Glomerular endothelial cell (primary cell): ENCODE measurements at places on chromosomes 16 and 17.

- no peak for DNase-seq
Measured at GRCh38 chr16:19073344-19073743, 5.9 kb downstream of the COQ7 start.

- DNase-seq: peak; percentile 58
Measured at GRCh38 chr16:9384141-9384540, 292.7 kb downstream of the HAPSTR1 start.

DNA sequence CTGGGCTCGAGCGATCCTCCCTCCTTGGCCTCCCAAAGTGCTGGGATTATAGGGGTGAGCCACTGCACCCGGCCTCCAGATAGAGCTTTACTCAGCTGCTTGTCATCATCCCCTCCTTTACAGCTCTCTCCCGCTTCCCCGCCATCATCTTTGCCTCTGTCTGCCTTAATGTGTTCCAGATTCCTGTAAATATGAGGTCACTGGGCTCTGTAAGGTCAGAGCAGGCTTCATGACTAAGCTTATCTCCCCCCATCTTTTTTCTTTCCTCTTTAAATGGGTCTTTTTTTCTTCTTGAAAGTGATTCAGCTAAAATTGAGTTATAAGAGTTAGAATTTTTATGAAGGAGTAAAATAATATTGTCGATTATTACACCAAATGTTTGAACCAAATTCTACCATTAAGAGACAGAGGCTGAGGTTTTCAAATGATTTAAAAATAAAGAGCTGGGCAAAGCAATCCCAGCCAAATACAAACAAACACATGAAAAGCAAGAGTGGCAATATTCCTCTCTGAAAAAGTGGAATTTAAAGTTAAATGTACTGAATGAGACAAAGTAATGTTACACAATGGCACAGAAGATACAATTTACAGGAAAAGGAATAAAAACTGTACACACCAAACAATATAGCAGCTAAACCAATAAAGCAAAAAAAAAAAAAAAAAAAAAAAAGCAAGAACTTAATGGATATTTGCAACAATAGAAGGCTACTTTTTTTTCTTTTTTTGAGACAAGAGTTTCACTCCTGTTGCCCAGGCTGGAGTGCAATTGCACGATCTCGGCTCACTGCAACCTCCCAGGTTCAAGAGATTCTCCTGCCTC, 62.1 kb downstream of the CRISPLD2 start:
- no peak for DNase-seq

- no peak for DNase-seq
Measured at GRCh38 chr17:36136439-36136838, 32.8 kb downstream of the CCL4 start.

GRCh38 chr16:51119556-51119955, 31.5 kb downstream of the SALL1 start:
- DNase-seq: no peak

- no peak for DNase-seq
Measured at GRCh38 chr17:28141313-28141712, 98.8 kb downstream of the NLK start.

DNA sequence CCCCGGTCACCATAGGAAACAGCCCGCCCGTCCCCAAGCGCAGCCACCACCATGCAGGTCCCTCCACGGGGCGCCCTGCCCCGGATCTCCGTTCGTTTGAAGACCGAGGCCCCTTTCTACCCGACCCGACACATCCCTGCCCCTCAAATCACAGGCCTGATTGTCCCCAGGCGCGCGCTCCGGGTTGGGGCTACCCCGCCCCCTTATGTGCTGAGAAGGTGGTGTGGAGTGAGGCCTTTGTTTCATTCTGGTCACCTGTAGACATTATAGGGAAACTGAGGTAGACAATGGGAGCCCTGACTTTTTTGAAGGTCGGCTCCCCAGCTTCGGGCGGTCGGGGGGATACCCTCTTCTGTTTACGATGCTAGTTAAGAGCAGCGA, 763 bp upstream of the ACTG1 start:
- DNase-seq: no peak

DNA sequence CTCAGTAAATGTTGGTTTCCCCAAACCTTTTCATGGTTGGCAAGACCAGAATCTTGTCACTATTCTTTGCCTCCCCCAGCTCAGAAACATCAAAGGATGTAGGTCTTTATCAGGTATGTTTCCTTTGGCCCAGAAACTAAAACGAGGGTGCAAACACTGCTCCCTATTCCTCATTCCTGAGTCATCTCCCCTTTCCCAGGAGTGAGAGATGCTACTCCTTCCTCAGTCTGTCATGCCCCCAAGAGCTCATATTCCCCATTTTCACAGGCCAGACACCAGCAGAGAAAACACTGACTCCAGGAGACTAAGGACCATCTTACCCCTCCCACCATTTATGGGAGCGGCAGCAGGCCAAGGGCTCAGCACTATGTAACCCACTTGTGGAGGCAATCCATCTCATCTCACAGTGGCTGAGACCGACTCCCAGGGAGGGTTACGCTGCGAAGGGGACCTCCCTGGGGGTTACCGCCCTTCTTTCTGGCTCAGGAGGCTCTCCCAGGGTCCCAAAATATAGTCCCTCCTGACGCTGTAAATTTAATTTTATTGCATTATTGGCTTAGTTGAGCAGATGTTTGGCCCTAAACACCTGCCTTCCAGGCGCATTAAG, 1.5 kb downstream of the GEMIN4 start:
- DNase-seq: no peak

DNA sequence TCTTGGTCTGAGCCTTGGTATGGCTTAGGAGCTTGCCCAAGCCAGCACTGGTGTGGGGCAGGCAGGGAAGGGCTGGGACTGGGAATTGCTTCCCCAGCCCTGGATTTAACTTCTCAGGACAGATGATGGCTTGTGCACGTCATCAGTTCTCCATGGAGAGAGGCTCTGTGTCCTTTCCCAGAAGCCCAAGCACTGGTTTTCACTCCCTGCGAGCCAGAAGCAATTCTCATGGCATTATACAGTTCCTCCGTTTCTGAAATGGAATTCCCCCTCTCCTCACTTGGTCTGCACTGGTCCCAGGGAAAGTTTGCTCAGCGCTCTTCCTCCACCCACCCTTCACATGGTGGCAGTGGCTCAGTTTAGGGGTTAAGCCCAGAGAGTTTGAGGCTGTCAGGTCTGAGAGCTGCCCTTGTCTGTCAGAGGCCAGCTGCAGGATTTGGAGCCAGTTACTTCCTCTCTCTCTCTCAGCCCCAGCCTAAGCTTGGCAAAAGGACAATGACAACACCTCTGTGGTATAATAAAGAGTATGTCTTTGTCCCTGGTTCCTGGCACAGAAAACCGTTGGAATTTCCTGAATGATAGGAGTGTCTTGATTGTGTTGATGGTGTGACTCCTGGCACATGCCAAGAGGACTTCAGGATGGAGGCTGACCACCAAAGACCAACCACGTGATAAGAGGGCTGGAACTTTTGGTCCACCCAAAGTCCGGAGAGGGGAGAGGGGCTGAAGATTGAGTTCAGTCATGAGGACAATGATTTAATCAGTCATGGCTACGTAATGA, 219.6 kb upstream of the TNRC6C start:
- DNase-seq: no peak

DNA sequence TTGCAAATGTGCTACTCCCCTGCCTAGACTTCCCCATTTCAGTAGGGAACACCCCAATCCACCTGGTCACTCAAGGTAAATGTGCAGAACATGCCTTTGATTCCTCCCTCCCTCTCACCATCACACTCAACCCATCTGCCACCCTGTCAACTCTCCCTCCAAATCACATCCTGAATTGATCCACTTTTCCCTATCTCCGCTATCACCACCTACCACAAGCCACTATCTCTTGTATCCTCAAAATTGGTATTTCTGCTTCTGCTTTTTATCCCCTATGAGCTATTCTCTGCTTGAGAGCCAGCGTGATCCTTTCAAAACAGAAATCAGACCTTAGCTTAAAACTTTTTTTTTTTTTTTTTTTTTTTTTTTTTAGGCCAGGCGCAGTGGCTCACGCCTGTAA, 5.4 kb upstream of the NOL11 start:
- no peak for DNase-seq

DNA sequence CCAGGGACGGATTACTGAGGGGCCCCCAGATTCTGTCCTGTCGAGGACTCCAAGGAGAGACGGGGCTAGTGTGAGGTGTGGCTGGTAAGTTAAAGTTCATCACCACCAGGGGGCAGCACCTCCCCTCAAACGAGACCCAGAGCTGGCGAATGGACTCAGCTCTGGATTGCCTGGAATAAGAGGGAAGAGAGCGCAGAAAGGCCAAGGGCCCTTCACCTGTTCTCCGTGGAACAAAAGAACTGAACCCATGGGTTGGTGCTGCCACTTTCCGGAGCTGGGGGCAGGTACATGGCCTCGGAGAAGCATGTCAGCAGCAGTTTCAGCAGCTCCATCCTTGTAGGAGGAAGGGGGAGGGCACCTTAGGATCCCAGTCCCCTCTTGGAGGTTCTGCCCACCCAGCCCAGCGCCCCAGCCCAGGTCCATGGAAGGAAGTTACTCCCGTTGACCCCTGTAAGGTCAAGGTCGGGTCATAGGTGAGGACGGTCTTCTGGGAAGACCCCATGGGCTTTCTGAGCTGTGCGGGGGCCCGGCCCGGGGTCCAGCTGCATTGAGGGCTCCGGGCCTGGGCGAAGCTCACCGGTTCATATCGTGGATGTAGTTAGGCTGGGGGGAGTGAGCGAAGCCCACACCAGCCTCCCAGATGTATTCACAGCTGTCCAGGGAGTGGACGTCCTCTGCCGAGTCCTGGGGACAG, 10.8 kb downstream of the HID1 start:
- DNase-seq: peak; percentile 45

GRCh38 chr16:4775005-4775404, 8.0 kb upstream of the ZNF500 start:
- no peak for DNase-seq

DNA sequence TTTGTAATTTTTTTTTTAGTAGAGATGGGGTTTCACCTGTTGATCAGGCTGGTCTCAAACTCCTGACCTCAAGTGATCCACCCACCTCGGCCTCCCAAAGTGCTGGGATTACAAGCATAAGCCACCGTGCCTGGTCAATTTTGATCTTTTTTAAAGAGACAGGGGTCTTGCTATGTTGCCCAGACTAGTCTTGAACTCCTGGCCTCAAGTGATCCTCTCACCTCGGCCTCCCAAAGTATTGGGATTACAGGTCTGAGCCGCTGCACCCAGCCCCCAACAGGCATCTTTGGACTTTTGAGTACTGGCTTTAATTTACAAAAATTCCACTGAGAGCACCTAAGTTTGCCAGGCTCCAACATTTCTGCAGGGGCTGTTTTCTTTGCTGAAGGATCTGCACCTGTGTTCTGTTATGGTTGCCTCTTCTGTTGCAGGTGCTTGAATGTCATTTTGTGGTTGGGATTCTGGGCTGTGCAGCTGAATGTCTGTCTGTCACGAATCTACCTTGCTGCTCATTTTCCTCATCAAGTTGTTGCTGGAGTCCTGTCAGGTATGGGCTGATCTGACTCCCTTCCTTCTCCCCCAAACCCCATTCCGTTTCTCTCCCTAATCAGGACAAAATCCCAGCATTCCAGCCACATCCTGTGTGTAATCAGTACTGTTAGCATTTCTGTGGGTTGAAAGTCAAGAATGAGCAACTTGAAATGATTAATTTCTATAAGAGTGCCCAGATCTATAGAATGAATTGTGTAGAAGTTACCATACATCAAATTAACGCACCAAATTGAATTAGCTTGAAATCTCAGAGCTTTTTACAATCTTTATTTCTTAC, 8.5 kb downstream of the G6PC1 start:
- DNase-seq: no peak

DNA sequence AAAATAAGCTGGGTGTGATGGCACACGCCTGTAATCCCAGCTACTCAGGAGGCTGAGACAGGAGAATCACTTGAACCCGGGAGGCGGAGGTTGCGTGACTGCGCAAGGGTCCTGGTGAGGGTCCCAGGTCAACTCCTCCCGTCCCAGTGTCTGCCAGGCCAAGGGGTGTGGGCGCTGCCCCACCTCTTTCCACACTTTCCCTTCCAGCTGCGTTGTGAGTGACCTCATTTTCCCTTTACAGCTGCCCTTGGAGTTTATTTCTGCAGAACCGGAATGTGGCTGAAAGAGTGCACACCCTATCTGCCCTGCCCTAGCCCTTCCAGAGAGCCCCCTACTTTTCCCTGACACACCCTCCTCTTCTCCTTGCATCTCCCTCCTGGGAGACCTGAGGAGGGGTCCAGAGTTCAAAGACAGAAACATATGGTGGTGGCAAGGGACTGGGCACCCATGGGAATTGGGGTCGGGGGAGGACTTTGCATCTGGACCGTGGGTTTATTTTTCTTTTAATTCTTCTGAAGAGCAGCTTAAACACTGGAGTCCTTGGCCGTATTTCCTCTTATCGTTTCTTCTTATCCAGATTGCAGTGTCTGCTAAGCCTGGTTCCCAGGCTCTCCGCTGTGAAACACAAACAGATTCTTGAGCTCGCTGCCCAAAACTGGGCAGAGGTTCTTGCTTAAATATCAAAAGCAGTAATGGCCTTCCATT, 20.9 kb downstream of the MRC2 start:
- no peak for DNase-seq

- no peak for DNase-seq
Measured at GRCh38 chr17:55124730-55125360, 139.9 kb upstream of the HLF start.

DNA sequence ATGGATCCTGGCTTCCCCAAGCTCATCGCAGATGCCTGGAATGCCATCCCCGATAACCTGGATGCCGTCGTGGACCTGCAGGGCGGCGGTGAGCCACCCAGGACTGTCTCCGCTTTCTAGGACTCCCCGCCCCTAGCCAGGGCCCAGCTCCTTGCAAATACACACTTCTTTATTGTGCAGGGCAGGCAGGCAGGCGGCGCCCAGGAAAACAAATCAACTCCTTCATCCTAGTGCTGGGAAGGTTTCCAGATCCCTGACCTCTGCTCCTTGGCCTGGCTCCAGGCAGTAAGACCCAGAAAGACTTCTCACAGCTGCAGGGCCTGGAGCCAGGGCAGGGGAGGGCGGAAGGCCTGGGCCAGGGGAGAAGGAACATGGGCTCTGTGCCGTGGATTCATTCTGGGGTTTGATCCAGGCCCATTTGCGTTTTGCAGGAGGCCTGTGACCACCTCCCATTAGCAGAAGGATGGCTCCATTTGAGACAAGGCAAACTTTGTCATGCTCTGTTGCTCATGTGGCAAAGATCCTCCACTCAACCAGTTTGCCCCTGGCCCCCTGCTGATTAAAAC, 6.0 kb upstream of the LPCAT2 start:
- no peak for DNase-seq

DNA sequence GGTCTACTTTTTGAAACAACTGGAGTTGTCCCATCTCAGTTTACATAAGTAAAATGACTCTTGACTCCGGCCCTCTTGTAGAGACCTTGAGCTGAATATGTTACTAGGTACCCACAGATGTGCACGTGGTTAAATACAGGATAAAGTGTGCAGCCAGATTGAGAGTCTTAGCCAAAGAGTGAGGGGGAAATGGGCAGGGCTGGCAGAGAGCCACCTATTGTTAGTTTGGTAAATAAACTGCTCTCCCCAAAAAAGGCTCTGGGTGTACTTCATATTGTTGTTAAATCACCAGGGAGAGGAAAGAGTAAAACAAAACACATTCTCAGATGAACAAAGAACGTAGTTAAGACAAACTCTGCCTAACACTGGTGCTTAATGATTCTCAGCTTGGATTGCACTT, 20.3 kb downstream of the G6PC1 start:
- DNase-seq: peak; percentile 94
